ENCODE measurements at places on chromosomes 16 and 17.

DNA sequence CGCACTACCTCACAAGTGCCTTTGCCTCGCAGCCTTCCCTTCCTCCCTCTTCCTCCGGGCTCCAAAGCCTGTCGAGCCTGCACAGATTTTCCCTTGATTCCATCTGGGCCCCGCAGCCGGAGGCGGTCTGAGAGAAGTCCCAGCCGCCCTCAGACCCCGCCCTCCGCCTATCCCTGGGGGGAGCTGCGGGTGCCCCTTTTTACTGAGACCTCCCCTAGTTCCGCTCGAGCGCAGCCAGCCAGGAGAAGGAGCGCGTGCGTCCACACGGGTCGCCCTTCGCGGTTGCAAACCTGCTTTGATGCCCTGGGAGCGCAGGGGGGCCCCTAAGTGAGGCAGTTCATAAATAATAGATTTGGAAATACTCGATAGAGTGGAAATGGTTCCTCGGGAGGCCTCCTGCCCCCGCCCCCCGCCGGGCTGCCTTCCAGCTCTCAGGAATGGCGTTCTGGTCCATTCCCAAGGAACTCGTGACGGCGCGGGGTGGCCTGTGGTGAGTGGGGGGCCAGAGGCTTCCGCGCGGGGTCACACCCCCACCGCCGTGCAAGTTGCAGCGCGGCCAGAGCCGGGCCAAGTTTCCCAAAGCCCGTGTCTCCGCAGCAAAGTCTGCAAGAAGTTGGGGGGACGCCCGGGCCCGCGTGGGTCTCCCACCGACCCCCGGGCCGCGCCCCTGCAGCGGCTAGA is 610 bp downstream of the C16orf74 start:
- DNase-seq: no peak

DNA sequence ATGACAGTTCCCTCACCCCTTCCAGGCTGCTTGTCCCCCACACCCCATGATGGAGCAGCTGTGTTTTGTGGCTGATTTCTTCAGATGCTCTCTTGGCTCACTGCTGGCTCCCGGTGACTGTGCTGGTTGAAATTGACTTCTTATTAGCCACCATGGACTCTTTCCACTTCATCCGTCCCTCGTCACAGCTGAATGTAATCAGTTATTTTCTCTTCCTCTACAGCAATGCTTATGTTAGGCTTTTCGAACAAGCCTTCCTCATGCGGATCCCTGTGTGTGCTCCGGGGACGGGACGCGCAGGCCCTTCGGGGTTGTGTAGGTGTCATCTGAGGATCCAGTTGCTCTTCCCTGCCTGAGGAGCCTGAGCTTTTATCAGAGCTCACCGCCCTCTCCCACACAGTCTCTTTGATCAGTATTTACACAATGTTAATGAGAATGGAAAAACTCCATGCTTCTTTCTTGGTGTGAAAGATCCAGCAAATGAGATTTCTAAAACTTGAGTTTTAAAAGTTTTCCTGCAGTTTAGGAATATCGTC is 87.5 kb downstream of the RPTOR start:
- DNase-seq: no peak

- no peak for DNase-seq
These were observed 8.5 kb downstream of the KRT37 start for GRCh38 chr17:41415833-41416335.

GRCh38 chr16:65876624-65877023 is 489.9 kb upstream of the CDH5 start:
- DNase-seq: no peak

DNA sequence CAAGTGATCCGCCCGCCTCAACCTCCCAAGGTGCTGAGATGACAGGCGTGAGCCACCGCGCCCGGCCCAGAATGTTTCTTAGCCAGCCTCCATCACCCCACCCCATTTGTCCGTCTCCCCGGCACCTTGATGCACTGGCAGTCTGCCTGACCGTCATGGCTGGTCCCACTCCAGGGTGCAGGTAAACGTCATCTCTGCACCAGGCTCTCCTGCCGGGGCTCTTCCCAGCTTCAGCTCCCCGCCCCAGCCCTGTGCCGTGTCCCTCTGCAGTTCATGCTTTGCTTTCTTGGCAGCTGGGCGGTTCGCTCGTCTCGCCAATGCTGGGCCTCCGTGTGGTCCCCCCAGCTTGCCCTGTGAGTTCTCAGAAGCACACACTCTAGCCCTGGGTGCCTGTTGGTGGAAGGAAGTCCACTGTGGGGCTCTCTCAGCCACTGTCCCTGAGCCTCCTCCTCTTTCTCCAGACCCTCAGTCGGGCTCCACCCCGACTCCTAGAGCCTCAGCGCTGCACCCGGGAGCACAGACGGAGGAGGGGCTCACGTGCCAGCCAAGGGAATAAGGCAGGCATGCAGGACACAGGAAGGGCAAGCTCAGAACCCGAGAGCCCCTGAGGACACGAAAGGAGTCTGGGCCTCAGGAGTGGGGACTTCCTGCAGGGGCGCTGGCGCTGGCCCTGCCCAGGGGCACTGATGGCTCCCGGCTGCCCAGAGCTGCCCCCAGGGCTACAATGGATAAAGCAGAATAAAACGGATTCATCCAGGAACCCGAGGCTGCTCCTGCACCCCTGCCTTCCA is 12.0 kb downstream of the HS3ST6 start:
- DNase-seq: no peak

DNA sequence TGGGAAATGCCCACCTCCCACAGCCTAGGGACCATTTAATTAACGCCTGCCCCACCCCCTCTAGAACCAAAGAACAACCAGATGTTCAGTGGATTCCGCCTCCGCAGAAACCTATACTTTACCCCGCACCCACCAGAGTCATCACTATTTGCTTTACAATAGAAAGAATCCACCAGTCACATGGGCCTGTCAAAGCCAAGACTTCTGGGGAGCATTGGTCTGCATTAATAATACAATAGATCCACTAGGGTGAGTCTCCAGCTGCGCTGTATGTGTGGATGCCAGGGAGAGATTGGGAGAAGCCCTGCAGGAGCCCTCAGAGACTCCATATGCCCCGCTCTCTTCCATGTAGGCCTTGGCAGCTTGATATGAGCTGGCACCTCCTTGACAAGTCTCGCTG is 31.3 kb downstream of the CLEC19A start:
- no peak for DNase-seq

DNA sequence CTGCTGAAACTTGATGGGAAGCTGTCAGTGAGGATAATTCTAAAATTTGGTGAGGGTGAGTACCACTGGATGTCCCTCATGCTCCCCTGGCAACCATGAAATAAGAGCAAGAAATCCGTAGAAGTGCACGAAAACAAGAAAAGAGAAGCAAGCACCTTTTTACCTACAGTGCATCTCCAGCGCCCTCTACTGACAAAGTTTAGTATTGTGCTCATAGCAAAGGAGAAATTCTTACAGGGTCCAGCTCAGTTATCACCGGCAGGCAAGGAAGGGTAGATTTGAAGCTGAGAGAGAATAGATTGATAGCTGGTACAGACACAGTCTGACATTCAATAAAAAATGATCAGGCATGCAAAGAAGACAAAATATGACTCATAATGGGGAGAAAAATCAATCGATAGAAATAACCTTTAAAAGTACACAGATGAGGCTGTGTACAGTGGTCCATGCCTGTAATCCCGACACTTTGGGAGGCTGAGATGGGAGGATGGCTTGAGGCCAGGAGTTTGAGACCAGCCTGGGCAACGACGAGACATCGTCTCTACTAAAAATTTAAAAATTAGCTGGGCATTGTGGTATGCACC is 28.3 kb upstream of the TEX2 start:
- DNase-seq: no peak

DNA sequence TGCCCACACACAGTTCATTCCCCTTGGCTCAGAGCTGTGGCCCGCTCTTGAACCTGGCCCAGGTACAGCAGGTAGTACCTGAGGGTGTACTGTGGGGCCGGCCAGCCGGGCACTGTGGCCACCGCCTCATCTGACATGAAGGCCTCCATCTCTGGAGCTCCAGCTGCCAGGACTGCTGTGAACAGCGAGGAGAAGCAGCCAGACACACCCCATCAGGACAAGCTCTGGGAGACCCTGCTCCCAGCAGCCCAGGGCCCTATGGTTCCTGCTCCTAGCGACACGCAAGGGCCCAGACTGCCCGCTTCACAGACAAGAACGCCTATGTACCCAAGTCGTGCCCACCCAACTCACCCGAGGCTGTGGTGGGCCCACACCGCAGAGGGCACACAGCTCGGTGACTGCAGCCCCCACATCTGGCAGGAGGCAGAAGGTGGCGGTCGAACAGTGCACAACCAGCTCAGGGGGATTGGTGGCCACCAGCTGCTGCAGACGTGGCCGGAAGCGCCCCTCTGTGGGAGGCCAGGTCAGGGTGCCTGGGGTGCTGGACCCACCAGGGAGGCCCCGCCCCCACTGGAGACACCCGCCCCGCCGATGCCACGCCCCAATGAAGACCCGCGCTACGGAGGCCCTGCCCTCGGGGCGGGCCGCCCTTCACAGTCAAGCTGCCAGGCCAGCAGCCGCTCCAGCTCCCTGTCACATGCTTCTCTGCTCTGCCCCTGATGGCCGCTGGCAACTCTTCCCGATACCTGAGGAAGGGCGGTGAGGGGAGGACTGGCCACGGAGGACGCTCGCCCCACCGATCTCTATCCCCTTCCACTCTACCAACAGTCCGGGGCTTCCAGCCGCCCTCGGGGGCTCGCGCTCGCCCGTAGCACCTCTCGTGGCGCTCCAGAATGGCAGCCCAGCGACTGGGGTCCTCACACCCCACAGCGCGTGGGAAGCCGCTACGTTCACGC is 1.1 kb upstream of the STUB1 start:
- DNase-seq: peak; percentile 68

DNA sequence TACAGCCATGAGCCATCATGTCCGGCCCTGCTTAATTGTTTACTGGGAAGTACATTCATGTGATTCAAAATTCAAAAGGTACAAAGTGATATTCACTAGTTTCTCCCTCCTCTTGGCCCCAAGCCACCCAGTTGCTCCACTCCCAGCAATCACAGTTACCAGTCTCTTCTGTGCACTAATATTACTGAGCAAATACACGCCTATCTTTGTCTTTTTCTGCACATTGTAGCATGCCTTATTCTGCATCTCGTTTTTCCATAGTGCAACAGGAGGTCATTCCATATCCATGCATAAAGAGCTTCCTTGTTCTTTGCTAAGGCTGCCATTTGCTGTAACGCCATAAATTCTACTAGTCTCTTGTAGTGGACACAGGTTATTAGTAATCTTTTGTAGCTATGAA is 2.2 kb upstream of the ALOX15 start:
- DNase-seq: no peak

DNA sequence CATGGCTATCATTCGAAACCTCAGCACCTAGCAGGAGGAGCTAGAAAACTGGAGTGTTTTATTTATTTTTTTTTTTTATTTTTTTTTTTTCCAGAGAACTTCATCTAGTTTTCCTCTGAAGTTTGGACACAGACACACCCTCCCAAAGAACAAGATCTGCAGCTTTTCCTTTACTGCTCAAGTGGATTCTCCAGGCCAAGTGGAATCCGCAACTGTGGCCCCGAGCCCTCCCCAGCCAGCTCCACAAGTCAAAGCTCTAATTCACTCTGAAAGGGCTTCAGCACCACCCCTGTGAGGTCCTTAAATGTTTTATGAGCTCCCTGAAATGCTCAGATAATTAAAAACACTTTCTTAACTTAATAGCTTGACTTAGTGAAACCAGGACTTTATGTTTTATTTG is 332.1 kb upstream of the DYNLRB2 start:
- no peak for DNase-seq

GRCh38 chr16:20519231-20519630 is 56.9 kb downstream of the ACSM2B start:
- DNase-seq: no peak

- DNase-seq: peak; percentile 78
These were observed 587 bp upstream of the CDK5R1 start for GRCh38 chr17:32486111-32486700.

- DNase-seq: no peak
These were observed 22.0 kb upstream of the GINS2 start for GRCh38 chr16:85710732-85711131.

DNA sequence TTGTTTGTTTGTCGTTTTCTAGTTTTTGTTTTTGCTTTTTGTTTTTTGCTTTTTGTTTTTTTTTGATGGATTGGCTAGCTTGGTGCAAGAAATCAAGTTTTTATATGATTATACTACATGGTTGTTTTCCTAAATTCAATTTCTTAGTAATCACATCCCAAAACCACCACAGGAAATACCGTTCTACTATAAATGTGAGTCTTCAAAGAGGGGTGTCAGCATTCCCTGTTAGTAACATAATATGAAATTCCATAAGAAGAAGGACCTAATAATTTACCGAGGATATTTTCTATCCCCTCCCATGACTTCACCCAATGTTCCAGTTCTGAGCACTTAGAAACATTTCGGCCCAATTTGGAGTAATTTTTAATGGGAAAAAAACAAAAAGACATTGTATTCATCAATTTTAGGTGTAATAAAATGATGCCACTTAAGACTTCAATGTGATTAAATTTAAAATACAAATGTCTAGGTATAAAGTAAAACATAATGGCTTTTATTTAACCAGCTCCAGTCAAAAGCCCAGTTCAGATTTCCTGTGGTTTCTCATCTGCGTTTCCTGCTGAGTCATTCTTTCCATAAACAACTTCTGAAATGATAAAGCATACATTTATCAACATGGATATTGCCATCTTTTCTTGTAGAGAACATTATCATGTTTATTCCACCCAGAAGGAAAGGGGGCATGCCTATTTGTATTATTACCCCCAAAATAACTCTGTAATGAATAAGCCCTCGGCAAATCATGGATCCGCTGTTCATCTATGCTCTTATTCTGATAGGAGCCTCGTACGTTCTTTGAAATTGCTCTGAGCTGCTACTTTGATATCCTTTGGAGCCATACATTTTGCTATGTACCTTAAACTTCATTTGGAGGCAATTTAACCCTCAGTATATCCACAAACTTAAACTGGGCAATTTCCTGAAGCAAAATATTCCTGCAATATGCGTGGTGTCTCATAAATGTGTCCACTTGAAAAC is 28.1 kb downstream of the HSBP1 start:
- no peak for DNase-seq

DNA sequence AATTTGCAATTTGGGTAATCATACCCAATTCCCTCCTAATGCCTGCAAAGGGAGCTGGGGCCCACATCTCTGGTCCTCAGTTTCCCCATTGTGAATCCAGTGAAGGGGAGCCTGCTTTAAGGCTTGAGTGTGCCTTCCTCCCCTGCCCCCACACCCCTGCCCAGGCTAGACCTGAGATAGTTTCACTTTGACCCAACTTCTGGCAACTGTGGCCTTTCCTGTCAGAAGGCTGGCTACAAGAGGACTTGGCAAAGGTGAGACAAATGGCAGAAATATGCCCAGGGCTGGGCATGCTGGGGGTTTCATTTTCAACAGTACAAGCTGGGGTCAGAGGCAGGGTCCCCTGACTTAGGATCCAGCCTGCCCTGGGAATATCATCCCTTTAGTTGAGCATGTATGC is 10.0 kb downstream of the SOCS1 start:
- DNase-seq: no peak

Measured in stimulated activated CD4-positive, alpha-beta T cell treated with anti-CD3 and anti-CD28 coated beads, Interleukin-2, amount 100 ng/mL, for 24 hours (primary cell).